ENCODE measurements at places on chromosomes 1 and 21. TPM values are rescaled to one million over a fixed set of nuclear protein-coding genes. Genes with fewer than 3 reads are reported as not detected.

GRCh38 chr1:211472724-211473123 is 19.2 kb downstream of the RD3 start:
- no peak overlapping the region for H3K27ac ChIP-seq
- no peaks in the 10 kb centered on the region for H3K36me3 ChIP-seq
- no peak for DNase-seq
- peaks cover 44% of the 10 kb centered on the region for H3K27me3 ChIP-seq
- no peak overlapping the region for H3K4me3 ChIP-seq

GRCh38 chr1:94327001-94327690 is 89.8 kb upstream of the ARHGAP29 start:
- H3K27ac ChIP-seq: peak overlapping the region; percentile 81
- no peaks in the 10 kb centered on the region for H3K27me3 ChIP-seq
- no peaks in the 10 kb centered on the region for H3K36me3 ChIP-seq
- H3K4me3 ChIP-seq: no peak overlapping the region
- DNase-seq: peak; percentile 79
- peaks cover 9% of the 10 kb centered on the region for H3K4me1 ChIP-seq

DNA sequence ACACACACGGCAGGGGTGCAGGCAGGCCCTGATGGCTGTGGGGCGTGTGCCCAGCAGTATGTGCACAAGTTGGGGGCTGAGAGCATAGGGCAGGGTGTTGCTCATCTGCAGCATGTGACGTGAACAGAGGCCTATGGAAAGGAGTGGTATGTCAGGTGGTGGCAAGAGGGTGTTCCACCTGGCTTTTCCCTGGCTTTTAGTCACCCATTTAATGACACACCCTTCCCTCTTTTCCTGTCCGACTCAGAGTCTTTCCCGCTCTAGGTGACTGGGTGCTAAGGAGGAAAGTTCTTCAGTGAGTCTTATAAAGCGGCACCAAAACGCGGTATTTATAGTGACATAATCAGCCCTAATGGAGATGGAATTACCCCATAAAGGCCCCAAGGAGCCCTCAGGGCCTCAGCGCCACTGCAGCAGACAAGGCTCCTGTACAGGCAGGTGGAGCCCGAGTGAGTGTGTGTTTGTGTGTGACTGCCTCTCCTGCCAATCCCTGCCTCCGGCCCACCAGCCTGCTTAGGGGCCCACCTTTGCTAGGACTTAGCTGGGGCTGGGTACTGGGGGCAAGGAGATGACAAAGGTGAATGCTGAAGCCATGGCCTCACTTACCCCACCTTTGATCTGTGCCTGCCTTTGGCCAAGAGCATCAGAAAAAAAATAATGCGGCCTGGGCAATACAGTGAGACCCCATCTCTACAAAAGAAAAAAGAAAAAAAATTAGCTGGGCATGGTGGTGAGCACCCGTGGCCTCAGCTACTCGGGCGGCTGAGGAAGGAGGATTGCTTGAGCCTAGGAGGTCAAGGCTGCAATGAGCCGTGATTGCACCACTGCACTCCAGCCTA is 3.3 kb upstream of the EPHA2 start:
- no peak overlapping the region for H3K27ac ChIP-seq
- H3K4me1 ChIP-seq: peaks cover 20% of the 10 kb centered on the region
- H3K36me3 ChIP-seq: no peaks in the 10 kb centered on the region
- no peak overlapping the region for H3K4me3 ChIP-seq
- DNase-seq: no peak

DNA sequence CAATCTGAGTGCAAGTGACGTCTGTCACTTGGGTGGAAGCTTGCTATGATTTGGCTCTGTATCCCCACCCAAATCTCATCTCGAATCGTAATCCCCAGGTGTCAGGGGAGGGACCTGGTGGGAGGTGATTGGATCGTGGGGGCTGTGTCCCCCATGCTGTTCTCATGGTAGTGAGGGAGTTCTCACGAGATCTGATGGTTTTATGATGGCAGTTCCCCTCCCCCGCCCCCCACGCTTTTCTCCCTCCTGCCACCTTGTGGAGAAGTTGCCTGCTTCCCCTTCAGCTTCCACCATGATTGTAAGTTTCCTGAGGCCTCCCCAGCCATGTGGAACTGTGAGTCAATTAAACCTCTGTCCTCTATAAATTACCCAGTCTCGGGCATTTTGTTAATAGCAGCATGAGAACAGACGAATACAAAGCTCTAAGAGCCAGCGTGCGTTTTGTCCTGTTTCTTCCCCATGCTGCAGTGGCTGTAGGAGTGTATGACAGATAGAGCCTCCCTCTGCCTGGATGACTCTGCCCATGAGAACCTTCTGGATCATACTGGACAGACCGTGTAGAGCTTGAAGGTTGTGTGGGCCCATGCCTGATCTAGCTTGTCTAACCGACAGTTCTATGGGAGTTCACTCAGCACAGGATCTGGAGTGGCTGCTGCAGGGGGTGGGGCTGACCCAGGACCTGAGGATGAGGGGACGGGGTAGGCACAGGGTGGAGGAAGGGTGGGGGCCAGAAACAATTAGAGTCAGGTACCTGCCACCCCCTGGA is 139.7 kb upstream of the ERRFI1 start:
- no peak for DNase-seq
- no peaks in the 10 kb centered on the region for H3K36me3 ChIP-seq
- H3K27ac ChIP-seq: no peak overlapping the region
- peaks cover 11% of the 10 kb centered on the region for H3K4me1 ChIP-seq
- H3K4me3 ChIP-seq: peak overlapping the region; percentile 8

- no peak overlapping the region for H3K4me3 ChIP-seq
- no peaks in the 10 kb centered on the region for H3K36me3 ChIP-seq
- no peak for DNase-seq
- no peak overlapping the region for H3K27ac ChIP-seq
Observed at GRCh38 chr1:187646536-187647107, 817.9 kb downstream of the PLA2G4A start.

DNA sequence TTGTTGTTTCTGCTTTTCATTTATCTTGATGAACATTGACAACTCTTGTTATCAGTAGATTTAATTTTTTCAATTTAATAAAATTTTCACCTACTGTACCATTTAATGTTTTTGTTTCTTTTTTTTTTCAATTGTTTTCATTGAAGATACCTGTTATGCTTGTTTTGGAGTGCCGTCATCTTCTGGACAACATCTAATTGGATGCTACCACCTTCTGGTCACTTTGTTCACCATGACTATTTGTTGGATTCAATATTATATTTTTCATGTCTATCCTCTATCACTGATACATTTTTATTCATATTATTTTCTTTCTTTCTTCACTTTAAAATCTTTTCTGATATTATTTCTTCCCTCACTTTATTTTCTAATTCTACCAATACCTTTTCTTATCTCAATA is 14.0 kb downstream of the KRTAP21-2 start:
- no peaks in the 10 kb centered on the region for H3K27me3 ChIP-seq
- no peak overlapping the region for H3K4me3 ChIP-seq
- H3K4me1 ChIP-seq: no peaks in the 10 kb centered on the region
- DNase-seq: no peak

- H3K36me3 ChIP-seq: no peaks in the 10 kb centered on the region
- H3K4me1 ChIP-seq: no peaks in the 10 kb centered on the region
- H3K27ac ChIP-seq: no peak overlapping the region
- H3K27me3 ChIP-seq: no peaks in the 10 kb centered on the region
Observed at GRCh38 chr21:42171091-42172053, 47.6 kb upstream of the ABCG1 start.

- H3K36me3 ChIP-seq: peaks cover 11% of the 10 kb centered on the region
- no peaks in the 10 kb centered on the region for H3K4me1 ChIP-seq
- DNase-seq: no peak
- H3K4me3 ChIP-seq: no peak overlapping the region
- H3K27me3 ChIP-seq: no peaks in the 10 kb centered on the region
- H3K27ac ChIP-seq: no peak overlapping the region
Observed at GRCh38 chr1:200646515-200646914, 23.2 kb downstream of the DDX59 start.

DNA sequence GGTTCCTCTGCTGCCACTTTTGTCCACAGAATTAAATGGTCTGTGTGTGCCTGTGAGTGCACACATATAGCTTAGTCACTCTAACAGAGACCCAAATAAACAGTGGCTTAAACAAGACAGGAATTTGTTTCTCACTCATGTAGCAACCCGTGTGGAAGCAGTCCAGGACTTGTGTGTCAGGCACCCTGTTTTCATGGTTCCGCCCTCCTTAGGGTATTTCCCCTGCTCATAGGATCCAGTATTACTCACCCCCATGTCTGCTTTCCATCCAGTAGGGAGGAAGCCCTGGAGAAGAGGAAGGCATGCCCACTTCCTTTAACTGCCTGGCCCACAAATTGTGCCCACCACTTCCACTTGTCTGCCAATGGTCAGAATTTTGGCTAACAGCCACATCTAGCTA is 41.3 kb upstream of the TACSTD2 start:
- no peak overlapping the region for H3K4me3 ChIP-seq
- peak overlapping the region; percentile 73 for H3K27ac ChIP-seq
- H3K36me3 ChIP-seq: no peaks in the 10 kb centered on the region
- DNase-seq: peak; percentile 13
- peaks cover 11% of the 10 kb centered on the region for H3K4me1 ChIP-seq
- no peaks in the 10 kb centered on the region for H3K27me3 ChIP-seq

- peak; percentile 59 for DNase-seq
- H3K27me3 ChIP-seq: peaks cover 2% of the 10 kb centered on the region
- no peak overlapping the region for H3K4me3 ChIP-seq
Observed at GRCh38 chr1:147389532-147390184, 147.2 kb downstream of the CHD1L start.

DNA sequence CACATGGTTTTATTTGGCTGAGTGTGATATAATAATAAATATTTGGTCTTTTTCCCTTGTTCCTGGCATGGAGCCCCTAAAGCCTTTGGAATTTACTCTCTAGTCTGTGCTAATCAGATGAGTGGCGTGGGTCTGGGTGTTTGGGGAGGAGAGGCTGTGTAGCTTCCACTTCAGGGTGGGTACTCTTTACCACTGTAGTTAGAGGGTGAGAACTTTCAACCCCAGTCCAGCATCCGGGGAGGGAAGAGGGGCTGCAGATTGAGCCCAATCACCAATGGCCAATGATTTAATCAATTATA is 20.0 kb downstream of the USP25 start:
- no peak overlapping the region for H3K4me3 ChIP-seq
- no peaks in the 10 kb centered on the region for H3K36me3 ChIP-seq
- no peaks in the 10 kb centered on the region for H3K27me3 ChIP-seq
- H3K27ac ChIP-seq: no peak overlapping the region
- peaks cover 25% of the 10 kb centered on the region for H3K4me1 ChIP-seq
- DNase-seq: peak; percentile 39

- peak within 1 kb of the TSS; percentile 57 for H3K4me3 ChIP-seq
- peaks cover 4% of the 10 kb centered on the region for H3K27me3 ChIP-seq
- peaks cover 4% of the 10 kb centered on the region for H3K4me1 ChIP-seq
- H3K36me3 ChIP-seq: peaks cover 3% of the 10 kb centered on the region
- H3K27ac ChIP-seq: peak within 1 kb of the TSS; percentile 86
- DNase-seq: peak; percentile 85
Observed at GRCh38 chr21:25638660-25639550, at the start of gene JAM2. TSS of gene JAM2 (plus strand) at chr21:25639258. CDS start at chr21:25639822, 564 bp downstream.

- H3K27ac ChIP-seq: no peak overlapping the region
- H3K4me1 ChIP-seq: no peaks in the 10 kb centered on the region
- H3K27me3 ChIP-seq: no peaks in the 10 kb centered on the region
- DNase-seq: no peak
- no peak overlapping the region for H3K4me3 ChIP-seq
Observed at GRCh38 chr1:248752161-248753028, 3.2 kb downstream of the LYPD8 start.

Gene HES4
- 13.5 TPM for total RNA-seq

Gene OR6N1
- total RNA-seq: not detected

Gene SPRR3
- total RNA-seq: not detected

Gene PLEKHA6
- total RNA-seq: 2.8 TPM

Gene HSD3B1
- not detected for total RNA-seq

Gene INAVA
- 11.3 TPM for total RNA-seq

Gene DSCAM
- 0.25 TPM for total RNA-seq

Gene CLEC20A
- not detected for total RNA-seq

Gene CTH
- 8.6 TPM for total RNA-seq

Gene AMY2A
- not detected for total RNA-seq

Gene FAM89A
- 14.3 TPM for total RNA-seq
